ENCODE measurements at places on chromosomes 7 and 10.

GRCh38 chr10:70118196-70118595, 14.4 kb downstream of the AIFM2 start:
- DNase-seq, result no peak

DNA sequence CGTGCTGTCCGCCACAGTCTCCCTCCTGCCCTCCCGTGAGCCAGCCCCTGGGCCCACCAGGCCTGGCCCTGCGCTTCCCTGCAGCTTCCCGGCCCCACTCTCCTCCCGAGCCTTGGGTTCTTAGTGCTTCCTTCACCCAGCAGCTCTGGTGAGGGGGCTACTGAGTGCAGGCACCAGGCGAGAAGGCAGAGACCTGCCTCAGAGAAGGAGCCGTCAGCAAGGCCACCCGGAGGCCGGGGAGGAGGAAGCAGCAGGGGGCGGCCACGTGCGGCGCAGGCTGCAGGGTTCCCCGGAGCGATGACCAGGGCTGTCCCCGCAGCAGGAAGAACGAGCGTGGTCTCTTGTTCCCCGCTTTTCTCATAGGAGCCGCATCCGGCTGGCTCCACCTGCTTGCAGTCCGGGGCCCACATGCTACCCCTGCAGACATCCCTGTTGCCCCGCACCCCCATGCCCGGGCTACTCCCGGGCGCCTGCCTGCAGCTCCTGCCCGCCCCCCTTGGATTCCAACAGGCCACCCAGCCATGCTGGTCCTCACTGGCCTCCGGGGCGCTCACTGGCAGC, 20.5 kb downstream of the YKT6 start:
- no peak for DNase-seq

- no peak for DNase-seq
Measured at GRCh38 chr7:135262623-135263320, 29.1 kb downstream of the STRA8 start.

- DNase-seq, result no peak
Measured at GRCh38 chr7:36019538-36019937, 133.5 kb upstream of the EEPD1 start.

DNA sequence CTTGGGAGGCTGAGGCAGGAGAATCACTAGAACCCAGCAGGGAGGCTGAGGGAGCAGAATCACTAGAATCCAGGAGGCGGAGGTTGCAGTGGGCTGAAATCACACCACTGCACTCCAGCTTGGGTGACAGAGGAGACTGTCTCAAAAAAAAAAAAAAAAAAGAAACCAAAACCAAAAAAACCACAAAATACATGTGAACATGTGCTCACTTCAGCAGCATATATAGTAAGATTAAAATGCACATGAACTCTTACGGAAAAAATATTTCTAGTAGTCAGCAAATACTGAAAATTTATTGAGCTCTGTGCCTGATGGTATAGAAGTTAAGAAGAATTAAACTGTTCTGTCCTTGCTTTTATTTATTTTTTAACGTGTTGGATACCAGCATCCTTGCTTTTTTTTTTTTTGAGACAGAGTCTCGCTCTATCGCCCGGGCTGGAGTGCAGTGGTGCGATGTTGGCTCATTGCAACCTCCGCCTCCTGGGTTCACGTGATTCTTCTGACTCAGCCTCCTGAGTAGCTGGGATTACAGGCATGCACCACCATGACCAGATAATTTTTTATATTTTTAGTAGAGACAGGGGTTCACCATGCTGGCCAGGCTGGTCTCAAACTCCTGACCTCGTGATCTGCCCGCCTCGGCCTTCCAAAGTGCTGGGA, 9.6 kb upstream of the ZNF487 start:
- DNase-seq, result no peak

DNA sequence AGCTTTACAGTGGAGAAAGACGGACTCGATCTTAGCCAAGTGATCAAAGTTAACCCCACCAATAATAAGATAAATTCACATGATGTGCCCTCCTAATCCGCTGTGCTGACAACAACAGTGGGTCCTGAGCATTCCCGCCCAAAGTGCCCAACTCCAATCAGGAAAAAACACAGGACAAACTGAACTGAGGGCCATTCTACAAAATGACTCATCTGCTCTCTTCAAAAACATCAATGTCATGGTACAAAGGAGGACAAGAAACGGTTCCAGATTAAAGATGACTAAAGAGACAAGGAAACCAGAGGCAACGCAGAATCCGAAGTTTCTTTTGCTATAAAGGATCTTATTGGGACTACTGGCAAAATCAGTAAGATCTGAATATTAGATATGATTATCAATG, 79.4 kb downstream of the CTBP2 start:
- DNase-seq, result no peak

DNA sequence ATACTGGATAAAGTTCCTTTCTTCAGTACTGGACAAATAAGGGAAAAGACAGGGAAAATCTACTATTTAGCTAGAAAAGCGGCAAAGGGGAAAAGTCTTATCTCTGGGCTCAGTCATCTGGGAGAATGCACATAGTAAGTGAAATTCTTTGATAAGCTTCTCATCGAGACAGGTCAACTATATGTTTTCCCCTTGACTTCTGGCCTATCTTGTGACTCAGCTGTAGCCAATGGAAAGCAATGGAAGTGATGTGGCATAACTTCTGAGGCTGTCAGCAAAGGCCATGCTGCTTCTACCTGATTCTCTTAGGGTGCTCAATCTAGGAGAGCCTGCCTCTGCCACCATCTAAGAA, 91.9 kb downstream of the PCGF5 start:
- DNase-seq, result no peak

DNA sequence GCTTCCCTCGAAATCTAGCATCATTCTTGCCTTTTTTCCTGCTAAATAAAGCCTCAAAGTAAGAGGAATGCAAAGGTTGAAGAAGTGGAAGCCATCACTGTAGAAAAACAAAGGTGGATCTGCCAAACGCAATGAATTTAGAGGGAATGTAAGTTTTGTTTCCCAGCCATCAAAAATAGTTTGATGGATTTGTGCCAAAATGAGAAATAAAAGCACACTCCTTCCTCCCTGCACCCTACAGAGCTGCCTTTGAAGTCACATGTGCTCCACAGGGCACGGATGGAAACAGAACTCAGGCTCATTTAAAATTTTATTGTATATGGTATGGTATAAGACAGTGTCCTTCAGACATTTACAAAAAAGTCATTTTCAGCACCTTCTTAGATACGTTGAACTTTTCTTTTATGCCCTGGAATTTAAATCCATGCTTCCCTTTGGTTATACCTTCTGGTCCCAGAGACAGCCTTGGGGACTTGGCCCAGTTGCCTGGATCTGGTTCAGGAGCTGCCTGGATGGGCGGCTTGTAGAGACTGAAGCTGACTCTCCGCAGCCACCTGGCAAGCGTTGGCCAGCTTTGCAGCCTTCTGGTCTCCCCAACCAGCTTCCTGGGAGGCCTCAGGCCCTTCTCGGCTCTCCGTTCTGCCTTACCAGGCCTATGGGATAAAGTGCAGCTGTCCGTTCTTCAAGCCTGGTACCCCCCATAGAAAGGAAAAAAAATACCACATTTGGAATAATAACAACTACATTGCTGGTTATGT, 228.5 kb upstream of the NEBL start:
- DNase-seq, result no peak

GRCh38 chr7:96004578-96004977, 232.2 kb downstream of the DYNC1I1 start:
- no peak for DNase-seq

- DNase-seq, result no peak
Measured at GRCh38 chr10:34940436-34940835, 125.3 kb upstream of the PARD3 start.

DNA sequence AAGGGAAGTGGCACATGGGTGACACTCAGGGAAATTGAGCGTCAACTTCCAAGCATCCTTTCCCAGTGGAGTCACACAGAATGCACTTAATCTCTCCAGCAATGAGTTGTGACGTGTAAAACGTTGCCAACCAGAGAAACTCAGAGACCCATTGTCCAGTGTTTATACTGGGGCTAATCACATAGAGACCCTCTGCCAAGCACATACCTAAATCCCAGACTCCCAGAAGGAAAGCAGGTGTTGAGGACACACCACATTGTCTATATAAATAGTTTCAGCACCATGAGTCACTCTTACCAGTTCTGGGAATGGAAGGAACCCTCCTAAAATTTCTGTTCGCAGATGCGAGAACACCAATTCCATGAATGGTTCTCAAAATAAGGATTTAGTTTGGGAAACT, 76.4 kb upstream of the BET1 start:
- no peak for DNase-seq

GRCh38 chr10:53403688-53404087, 631.1 kb upstream of the MBL2 start:
- DNase-seq, result no peak

Data from NCI-H2081 treated with DMSO at 0.1 percent for 48 hours (cell line).